ENCODE measurements at places on chromosomes 7 and 10.

DNA sequence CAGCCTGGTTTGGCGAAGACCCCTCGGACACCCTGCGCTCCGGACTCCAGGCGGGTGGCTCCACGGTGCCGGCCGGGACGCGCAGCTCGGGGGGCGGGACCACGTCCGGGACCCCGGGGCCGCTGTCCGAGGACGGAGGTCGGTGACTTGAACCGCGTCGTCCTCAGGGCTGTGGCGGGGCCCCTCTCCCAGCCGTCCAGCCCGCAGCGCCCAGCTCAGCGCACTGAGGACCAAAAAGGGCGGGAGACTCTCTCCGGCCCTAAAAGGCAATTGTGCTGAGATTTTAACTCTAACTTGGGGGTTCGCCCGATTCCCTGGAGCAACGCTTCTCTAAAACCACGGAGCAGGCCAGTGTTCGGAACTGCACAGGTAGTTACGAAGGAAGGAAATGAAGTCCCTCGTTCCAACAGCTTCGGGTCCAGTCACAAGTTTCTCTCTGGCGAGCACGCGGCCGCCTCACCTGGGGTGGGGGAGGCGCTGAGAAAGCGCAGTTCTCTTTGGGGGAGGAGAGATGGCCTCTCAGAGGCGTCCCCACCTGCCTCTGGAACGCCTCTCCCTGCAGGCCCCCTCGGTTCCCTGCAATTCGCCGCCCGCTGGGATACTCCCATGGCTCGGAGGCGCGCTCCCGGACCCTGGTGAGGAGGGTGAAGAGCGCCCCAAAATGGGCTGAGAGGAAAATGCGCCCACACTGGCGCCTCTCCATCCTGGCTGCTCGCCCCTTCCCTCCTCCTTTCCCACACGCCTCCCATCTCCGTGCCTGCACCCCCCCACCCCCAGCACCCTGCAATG, 352.7 kb downstream of the DNAJB6 start:
- DNase-seq, result no peak

DNA sequence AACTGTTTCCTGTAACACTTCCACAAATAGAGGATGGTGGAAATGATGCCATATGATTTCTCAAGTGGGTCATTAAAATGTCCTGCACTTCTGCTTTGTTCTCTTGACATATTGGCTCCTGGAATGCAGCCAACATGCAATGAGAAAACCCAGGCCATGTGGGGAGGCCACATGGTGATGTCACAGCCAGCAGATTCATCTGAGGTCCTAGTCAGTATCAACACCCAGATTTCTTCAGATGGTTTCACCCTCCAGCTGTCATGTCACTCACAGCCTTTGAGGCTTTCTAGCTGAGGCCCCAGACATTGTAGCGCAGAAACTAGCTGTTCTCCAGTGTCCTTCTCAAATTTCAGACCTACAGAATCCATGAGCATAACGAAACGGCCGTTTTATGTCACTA, 102.3 kb upstream of the NUPR2 start:
- DNase-seq, result no peak

DNA sequence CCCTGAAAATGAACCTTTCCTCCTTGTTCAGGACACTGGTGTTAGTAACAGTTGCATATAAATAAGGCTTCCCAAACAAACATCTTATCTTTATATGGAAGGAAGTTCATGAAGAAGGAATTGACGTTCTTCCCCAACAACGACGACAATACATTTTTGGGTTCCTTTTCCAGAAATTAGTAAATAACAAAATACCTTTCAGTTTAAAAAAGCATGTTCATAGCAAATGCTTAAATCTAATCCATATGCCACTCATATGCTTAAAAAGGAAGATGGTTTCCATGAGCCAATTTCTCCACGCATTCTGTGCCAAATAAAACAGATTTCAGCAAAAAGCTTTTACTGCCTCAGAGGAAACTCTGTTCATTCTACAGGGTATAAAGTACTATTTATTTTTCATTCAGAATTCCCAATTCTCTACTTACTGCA, 182.6 kb downstream of the COBL start:
- DNase-seq, result no peak

DNA sequence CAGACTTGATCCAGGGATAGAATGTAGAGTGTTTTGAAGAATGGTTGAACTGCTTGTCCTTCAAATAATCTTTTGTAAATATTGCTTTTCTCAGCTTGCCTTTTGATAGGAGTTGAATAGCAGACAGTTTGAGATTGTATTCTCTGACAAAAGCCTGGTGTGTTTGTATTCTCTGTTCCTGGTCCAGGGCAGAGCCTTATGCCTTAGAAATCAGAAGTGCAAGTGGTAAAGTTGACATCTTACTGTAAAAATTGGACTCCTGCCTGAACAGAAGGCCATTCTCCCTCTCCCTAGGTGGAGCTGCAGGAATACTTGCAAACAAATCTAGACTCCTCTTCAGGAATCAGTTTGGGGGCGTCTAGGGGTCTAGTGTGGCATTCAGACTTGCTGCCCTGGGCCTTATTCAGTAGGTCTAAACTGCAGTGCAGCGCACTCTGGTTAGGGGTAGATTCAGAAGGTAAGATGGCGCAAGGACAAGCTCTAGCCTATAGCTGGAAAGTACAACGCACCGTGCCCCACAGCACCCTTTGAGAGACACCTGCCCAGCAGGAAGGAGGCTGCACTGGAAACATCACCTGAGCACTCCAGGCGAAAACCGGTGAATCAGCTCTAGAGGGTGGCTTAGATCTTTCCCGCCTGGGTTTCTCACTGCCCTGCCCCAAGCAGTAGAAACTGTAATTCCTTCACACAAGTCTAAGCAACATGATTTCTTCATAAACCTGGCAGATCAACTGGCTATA, 608.5 kb upstream of the GALNT17 start:
- DNase-seq, result no peak

- DNase-seq, result peak; percentile 63
Observed at GRCh38 chr7:116180302-116180701, 30.0 kb upstream of the TES start.

Data from fibroblast of skin of right biceps (primary cell).